Muscle of back (tissue), 13 donors: ENCODE measurements at places on chromosomes 12 and 14. TPM values are rescaled to one million over a fixed set of nuclear protein-coding genes. Genes with fewer than 3 reads are reported as not detected.

The TMEM106C gene
- 60.8 TPM for polyA plus RNA-seq

The COL2A1 gene
- 7.4 TPM for polyA plus RNA-seq

DNA sequence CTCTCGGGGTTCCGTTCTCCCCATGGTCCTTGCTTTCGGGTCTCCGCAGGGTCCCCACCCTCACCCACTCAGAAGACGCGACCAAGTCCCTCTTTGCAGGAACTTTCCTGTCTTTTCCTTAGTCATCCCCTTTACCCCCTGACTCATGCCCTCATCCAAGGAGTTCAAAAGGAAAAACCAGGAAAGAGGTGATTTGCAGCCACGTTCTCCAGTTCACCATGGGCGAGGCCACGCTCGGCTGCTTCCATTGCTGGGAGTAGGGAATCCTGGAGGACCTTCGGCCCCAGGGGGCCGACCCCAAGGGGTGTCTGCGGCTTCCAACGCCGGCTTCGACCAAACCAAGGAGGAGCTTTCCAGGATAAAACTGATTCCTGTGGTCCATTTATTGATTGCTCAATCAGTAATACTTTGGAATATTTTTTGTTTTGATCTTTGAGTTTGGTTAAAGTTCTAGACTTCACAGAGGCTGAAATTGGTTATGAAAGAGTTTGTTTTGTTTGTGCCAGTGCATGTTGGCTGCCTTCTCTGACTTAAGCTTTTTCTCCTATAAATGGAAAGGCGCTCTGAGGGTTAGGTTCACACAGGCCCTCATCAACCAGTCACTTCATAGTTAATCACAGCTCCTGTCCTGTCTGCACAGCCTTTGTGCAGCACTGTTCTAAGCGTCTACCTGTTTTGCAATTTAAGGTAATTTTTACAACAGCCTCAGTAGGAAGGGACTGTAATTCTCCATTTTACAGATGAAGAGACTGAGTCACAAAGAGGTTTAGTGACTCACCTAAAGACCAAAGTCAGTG is 827 bp downstream of the ALDH2 start:
- no peak for DNase-seq

The SPX gene
- polyA plus RNA-seq = 43.9 TPM

DNA sequence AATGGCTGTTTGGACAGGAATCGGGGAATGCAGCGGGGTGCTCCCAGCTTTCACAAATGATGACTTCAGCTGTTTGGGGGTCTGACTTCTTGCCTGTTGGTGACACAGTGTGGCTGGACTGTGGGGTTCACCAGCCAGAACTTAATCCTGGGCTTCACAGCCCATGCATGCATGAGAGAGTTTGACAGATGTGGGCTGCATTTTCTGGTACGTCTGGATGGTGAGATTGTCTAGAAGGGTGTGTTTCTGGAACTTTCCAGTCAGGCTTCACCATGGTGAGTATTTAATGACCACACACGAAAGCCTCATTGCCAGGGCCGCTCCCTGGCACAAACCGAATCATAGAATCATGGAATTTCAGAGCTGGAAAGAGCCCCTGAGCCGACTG is 29.6 kb downstream of the CHST11 start:
- DNase-seq = no peak

The KLHDC1 gene
- polyA plus RNA-seq = 6.6 TPM

The XRCC3 gene
- 8.1 TPM for polyA plus RNA-seq

DNA sequence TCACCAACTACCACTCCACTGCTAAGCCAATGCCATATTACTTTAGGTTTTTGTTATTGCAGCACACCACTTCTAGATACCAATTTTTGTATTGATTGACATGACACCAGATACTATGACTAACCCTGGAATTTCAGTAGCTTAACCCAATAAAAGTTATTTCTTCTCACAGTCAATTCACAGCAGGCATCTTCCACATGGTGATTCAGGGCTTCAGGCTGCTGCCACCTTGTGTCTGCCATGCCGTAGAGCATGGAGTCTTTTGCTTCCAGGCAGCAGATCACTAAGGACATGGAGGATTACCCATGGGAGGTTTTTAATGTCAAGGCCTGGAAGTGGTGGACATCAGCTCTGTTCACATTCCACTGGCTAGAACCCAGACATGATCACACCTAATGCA is 56.4 kb upstream of the LTA4H start:
- DNase-seq = no peak

- DNase-seq = no peak
Observed at GRCh38 chr12:25518512-25518911, 34.6 kb downstream of the LMNTD1 start.

DNA sequence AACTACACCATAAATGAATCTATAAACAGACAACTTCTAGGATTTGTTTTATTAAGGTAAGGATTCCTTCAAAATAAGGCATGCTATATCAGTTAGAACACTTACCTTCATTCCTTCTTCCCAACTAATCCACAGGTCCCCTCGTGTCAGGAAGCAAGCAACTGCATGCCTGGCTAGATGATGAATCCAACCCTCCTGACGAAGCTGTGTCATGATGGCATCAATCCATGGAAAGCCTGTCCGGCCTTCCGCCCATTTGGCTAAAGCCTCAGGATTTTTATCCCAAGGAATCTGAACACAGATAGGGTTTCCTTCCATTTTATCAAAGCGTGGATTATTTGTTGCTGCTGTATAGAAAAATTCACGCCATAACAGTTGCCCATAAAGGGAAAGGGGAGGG is 12.5 kb upstream of the MTERF2 start:
- DNase-seq = no peak

DNA sequence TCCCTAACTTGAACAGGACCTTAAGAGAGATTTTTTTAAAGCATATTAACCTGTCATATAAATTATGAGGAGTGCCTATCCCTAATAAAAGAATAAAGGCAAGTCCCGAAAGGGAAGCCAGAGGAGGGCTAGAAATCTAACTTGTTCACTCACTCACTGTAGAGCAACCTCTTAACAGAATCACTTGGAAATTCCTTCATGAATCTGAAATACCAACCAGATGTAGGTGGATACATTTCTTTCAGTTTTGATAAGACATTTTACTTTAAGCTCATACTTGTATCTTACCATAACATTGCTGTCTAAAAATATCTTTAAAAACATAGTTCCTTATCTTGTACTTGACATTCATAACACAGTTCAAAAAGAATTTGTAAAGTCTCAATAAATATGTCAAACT is 25.7 kb downstream of the NTN4 start:
- no peak for DNase-seq

The PMCH gene
- not detected for polyA plus RNA-seq

The OR6C2 gene
- not detected for polyA plus RNA-seq

DNA sequence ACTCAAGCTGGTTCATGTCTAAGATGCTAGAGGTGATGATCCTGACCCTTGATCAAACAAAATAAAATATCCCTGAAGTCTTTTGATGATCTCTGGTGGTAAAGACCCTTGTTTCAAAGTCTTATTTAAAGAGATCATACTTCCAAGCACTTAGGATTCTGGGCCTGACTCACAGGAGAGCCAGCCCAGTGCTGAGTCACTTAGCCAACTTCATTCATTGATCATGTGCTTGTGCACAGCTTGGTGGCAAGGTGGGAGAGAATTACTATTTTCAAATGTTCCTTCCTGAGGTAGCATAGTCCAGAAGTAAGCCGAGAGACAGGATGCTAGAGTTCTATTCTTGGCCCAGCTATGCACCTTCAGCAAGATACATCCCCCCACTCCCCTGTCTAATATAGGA is 40.6 kb downstream of the SCN8A start:
- DNase-seq = no peak

DNA sequence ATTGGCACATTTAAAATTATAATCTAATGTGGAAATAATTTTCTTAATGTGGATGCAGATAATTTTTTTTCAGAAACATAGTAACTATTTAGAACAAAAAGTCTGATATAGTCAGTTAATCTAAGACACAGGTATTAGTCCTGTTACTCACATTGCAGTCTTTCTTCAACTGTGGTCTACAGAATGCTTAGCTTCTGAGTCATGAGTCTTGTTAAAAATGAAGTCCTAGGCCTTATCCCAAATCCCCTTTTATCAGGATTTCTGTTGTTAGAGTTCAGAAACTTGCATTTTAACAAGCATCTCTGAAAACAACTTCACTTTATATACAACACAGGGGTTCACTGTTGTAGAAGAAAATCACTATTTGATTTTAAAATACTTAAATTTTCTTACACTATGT is 112.2 kb downstream of the SLC16A7 start:
- DNase-seq = no peak

The GLS2 gene
- polyA plus RNA-seq = not detected

GRCh38 chr12:94640134-94640928 is 10.0 kb downstream of the TMCC3 start:
- no peak for DNase-seq

- no peak for DNase-seq
Observed at GRCh38 chr12:234891-235415, 21.0 kb upstream of the SLC6A12 start.

The TRIM9 gene
- 1.4 TPM for polyA plus RNA-seq

The C12orf54 gene
- 0.48 TPM for polyA plus RNA-seq

DNA sequence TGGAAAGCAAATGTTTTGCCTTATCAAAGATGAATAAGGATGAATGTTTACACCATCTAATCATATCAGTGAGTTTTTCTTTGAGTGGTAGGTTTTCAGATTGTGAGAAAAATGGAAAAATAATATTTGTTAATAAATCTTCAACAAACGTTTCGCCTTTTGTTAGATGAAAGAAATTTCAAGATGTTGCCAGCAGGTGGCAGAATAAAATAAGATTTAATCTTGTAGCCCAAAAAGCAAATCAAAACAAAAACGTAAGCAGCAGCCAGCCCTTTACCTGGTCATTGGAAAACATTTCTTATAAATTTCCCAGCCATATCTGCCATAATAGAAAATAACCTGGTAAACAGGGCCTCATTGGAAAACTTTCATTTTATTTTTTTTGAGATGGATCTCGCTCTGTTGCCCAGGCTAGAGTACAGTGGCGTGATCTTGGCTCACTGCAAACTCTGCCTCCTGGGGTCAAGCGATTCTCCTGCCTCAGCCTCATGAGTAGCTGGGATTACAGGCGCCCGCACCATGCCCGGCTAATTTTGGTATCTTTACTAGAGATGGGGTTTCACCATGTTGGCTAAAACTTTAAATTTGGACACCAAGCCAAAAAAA is 15.4 kb upstream of the TMEM120B start:
- peak; percentile 54 for DNase-seq

The FGF23 gene
- 0.15 TPM for polyA plus RNA-seq

The IQSEC3 gene
- polyA plus RNA-seq = 2.7 TPM

The SRRM4 gene
- polyA plus RNA-seq = 0.22 TPM

DNA sequence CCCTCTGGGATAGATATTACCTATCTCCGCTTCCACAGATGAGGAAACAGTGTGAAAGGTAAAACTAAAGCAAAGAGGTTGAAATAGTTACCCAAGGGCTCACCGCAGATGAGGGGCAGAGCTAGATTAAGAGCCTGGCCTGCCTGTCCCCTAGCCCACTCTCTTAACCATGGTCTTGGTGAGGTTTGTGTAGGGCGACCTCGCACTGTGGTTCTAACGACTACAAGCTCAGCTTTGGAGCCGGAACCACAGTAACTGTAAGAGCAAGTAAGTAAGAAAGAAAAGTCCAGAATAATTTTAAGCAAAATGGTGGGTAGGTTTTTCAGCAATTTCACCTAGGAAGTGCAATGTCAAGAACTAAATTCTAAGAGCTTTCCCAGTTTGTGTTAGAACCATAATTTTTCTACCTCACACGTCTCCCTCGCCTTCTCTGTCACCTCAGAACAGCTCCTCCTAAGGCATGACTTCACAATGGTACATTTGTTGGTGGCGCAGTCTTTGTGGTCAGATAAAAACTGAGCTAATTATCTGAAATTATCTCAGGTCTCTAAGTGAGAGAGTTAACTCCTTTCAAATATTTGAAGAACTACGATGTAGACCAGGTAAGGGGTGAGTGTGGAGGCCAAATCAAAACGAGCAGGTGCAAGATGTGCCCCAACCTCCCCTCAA is 64.8 kb downstream of the DAD1 start:
- DNase-seq = no peak

GRCh38 chr14:51750542-51750941 is 98.8 kb downstream of the FRMD6 start:
- peak; percentile 11 for DNase-seq

DNA sequence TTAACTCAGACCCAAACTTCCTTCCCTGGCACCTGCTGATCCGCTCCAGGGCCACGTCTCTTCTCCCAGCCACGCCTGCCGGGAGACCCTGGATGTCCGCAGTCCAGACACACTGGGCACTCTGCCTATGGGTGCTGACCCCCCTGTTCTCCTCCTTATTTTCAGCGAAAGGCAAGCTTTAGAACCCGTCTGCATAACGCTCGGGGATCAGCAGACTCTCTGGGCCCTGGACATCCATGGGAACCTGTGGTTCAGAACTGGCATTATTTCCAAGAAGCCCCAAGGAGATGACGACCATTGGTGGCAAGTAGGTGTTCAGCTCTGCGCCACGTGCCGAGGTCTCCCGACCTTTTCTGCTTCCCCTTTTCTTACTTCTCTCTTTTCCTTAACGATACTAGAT is 63.9 kb downstream of the ANKRD9 start:
- DNase-seq = no peak

DNA sequence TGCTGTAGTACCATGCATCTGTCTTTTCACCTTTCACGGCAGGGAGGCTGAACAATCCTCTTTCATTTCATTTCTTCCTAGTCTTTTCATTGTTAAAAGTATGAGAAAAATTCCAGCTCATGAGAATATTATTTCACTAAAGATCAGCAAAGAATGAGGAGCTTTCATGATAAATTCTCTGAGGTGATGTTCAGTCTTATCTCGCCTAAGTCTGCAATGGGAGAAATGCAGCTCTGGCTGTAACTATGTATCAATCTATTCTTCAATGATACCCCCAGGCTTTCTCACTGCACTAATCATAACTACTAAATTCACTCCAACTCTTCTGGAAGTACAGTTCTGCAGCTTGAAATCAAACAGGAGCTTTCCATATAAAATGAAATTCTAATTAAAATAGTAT is 15.7 kb downstream of the FOXG1 start:
- DNase-seq = peak; percentile 2

DNA sequence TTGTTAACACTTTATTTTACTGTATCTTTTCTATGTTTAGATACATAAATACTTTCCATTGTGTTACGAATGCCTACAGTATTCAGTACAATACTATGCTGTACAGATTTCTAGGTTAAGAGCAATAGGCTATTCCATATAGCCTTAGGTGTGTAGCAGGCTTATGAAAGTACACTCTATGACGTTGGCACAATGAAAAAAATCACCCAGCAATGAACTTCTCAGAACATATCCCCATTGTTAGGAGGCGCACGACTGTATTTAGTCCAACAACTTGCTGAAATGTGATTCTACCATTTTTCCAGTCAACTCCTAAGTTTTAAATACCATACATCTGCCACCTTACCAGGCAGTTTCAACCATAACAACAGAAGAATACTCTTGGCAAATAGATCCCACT is 1.8 kb downstream of the PARP11 start:
- no peak for DNase-seq

The ATL1 gene
- 7.3 TPM for polyA plus RNA-seq

GRCh38 chr14:26261368-26262122 is 336.3 kb downstream of the NOVA1 start:
- DNase-seq = no peak

DNA sequence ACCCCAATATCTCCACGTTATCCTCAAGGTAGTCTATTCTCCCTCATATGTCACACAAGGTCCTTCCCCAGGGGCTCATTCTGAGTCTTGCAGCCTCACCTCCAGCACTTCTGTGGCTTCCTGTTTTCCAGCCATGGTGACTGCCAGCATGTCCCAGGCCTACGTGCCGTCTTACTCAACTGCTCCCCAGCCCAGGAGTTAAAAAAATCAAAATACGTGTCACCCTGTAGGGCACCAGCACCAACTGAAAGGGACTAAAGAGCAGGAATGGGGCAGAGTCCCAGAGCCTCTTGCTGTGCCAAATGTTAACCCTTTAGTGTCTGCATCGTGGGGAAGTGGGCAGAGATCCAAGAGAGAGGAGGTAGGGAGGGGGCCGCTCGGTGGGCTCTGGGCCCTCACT is 37.0 kb upstream of the MED13L start:
- DNase-seq = no peak
